Cortex of kidney (tissue), 1 donor: ENCODE measurements at places on chromosomes 3 and 15.

- DNase-seq, result no peak
These were observed 661.6 kb upstream of the CBLB start for GRCh38 chr3:106530367-106530766.

GRCh38 chr3:24963762-24964625 is 464.1 kb upstream of the RARB start:
- DNase-seq, result no peak

DNA sequence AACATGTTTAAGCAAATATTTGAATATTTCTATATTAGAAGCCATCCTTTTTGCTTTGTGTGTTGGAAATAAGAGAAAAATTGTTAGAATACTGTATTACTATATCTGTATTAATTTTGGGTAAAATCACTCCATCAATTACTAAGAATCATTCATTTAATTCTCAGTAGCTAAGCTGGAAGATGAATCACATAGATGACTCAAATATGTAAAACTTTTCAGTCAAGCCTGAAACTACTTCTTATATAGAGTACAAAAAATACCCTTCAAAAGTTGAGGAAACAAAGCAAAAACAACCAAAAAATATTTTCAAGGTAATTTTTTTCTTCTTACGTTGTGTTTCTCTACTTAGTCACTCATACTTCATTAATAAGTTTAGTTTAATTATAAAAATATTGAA is 205.7 kb upstream of the ROBO1 start:
- no peak for DNase-seq

DNA sequence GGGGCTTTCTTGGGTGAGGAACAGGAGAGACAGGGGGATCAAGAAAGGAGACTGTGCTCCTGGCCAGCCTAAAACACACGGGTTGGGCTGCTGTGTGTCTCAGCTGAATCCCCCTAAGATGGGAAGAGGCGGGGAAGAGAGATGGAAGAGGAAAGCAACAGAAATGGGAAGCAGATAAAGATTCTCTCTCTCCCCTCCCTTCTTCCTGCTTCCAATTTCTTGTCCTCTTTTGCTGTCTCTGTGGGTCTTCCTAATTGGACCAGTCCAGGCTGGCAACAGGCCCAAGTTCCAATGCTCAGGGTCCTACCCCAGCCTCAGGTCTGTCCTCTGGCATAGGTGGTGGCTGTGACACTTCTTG is 7.1 kb downstream of the ISLR2 start:
- no peak for DNase-seq

- no peak for DNase-seq
These were observed 202.1 kb downstream of the NLGN1 start for GRCh38 chr3:173599673-173600072.
